ENCODE measurements at places on chromosomes 2 and 18.
A peak's percentile ranks its signal among the peaks of the same experiment; 100 is the strongest.

- DNase-seq: no peak
Measured at GRCh38 chr2:135151615-135152014, 99.5 kb downstream of the RAB3GAP1 start.

- DNase-seq: no peak
Measured at GRCh38 chr18:27184115-27185024, 738 bp downstream of the CHST9 start.

- no peak for DNase-seq
Measured at GRCh38 chr2:238032755-238033337, 28.0 kb upstream of the SCLY start.

DNA sequence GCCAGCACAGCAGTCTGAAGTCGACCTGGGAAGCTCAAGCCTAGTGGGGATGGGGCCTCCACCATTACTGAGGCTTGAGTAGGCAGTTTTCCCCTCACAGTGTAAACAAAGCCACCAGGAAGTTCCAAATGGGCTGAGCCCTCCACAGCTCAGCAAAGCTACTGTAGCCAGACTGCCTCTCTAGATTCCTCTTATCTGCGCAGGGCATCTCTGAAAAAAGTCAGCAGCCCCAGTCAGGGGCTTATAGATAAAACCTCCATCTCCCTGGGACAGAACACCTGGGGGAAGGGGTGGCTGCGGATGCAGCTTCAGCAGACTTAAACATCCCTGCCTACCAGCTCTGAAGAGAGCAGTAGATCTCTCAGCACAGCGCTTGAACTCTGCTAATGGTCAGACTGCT, 218.4 kb upstream of the VRK2 start:
- DNase-seq: no peak

DNA sequence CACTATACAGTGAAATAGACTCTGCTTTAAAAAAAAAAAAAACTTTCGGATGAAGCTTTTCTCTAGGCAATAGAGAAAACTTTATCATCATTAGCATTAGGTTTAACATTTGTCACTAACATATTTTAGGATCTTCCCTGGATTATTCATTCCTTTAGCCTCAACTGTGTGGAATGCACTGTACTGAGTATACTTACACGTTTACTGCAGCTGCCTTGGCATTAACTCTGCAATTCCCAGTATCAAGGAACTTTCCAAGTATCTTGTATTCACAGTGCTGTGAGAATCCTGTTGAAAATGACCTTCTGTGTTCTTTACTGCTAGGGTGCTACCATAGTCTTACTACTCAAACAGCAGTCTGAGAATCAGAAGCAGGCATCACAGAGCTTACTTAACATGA, 328.2 kb upstream of the COL3A1 start:
- no peak for DNase-seq

GRCh38 chr2:175195012-175195411, 13.5 kb upstream of the ATP5MC3 start:
- no peak for DNase-seq

GRCh38 chr18:3814816-3815215, 364.8 kb downstream of the TGIF1 start:
- DNase-seq: no peak

DNA sequence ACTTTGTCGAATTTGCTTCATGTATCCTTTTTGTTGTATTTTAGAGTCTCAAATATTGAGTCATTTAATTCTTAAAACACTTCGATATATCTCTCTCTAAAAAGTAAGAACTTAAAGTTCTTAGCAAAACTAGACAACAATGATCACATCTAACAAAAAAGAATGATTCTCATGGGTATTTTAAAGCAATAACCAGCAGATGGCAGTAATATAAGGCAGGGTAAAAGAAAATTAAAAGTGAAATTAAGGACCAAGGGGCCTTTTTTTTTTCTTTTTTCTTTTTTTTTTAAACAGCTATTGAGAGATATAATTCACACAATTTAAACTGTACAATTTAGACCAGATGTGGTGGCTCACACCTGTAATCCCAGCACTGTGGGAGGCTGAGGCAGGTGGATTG, 9.9 kb upstream of the AOX1 start:
- DNase-seq: no peak

DNA sequence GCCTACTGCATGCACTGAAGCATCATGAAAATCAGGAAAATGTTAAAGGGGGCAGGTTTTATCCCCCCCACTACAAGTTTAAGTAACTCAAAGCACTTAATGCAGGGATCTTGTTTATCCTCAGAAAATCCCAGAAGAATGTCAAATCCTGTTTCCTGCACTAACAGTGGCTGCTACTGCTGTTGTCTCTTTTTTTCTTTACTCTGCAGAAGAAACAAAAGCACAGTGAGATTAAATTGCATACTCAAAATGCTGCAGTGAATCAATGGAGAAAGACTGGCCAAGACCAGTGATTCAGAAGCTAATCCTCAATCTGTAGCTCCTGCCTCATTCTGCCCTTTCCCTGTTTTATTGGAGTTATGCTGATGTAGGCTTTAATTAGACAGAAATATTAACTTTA, 332.3 kb upstream of the FIGN start:
- no peak for DNase-seq

- DNase-seq: no peak
Measured at GRCh38 chr2:128613876-128614275, 295.2 kb upstream of the HS6ST1 start.

GRCh38 chr2:234970477-234970882, 18.7 kb downstream of the SH3BP4 start:
- DNase-seq: no peak

- DNase-seq: no peak
Measured at GRCh38 chr2:220107380-220107791, 480.0 kb downstream of the SLC4A3 start.

- DNase-seq: no peak
Measured at GRCh38 chr2:206881708-206882410, 57.5 kb upstream of the CPO start.

- no peak for DNase-seq
Measured at GRCh38 chr2:205965707-205966106, 120.3 kb downstream of the INO80D start.

DNA sequence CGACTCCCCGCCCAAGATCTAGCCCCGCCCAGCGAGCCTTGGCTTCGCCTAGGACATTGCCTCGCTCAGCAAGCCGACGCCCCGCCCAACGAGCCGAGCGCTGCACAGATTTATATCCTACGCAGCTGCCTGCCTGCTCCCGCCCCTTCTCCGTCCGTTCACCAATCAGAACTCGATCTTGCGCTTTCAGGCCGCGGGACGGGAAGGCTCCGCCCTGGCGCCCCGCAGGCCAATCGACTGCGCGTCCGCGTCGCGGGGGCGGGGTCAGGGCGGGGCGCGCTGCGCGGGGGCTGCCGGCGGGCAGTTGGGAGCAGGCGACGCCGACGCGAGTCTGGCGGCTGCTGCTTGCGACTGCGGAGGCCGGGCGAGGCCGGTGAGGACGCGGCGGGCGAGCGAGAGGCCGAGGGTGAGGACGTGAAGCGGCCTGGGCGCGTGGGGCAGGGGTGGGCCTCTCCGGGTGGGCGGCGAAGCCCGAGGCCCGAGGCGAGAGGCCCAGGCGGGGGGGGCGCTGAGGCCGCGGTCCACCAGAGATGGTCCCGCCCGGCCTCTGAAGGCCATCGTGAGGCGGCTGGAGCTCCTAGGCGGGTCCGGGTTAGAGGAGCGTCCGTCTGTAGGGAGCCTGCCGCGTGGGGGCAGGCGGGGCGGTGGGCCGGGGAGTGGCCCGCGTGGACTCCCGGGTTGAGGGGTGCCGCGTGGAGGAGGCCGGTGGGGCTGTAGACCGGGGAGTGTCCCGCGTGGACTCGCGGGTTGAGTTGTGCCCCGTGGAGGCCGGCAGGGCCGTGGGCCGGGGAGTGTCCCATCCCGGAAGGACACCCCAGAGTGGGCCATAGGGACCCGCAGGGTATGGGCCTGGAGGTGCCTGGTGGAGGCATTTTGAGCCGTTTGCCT, at the start of gene FARP2:
Gene FARP2, plus strand, starts transcription at position 303 of the 888 bp plus-strand sequence. CDS start 16,823 bp downstream, outside the sequence.
- DNase-seq: peak; percentile 98

DNA sequence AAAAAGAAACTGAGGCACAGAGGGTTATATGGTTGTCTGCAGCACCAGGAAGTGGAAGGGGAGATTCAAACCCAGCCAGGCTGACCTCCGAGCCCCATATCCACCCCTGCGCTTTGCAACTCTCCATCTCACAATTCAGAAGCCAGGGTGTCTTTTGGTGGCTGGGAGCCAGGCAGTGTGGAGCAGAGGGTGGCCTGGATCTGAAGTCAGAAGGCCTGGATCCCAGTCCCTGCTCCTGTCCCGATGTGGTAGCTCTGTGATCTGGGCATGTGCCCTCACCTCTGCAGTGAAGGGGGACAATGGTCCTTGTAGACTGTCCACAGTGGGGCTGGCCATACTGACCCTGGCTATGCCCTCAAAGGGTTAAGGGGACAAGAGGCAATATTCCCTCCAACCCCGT, 57.0 kb downstream of the CIB4 start:
- DNase-seq: no peak

DNA sequence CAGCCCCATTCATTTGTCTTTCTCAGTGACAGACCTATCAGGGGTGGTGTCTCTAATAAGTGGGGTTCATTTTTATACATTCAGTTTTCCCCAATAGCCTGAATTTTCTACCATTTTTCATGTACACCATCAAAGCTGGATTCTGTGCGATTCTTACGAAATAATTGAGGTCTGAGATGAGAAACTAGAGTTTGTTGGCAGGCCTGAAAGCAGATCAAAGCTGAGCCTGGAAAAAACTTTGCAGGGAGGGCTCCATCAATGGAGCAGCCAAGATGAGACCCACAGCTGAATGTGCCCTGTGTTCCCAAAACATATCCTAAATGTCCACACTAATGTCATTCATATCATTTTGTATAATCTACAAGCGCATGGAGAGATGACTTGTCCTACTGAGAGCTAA, 4.5 kb upstream of the TMEM200C start:
- DNase-seq: no peak

GRCh38 chr2:58237741-58238140, 3.4 kb downstream of the FANCL start:
- DNase-seq: no peak

DNA sequence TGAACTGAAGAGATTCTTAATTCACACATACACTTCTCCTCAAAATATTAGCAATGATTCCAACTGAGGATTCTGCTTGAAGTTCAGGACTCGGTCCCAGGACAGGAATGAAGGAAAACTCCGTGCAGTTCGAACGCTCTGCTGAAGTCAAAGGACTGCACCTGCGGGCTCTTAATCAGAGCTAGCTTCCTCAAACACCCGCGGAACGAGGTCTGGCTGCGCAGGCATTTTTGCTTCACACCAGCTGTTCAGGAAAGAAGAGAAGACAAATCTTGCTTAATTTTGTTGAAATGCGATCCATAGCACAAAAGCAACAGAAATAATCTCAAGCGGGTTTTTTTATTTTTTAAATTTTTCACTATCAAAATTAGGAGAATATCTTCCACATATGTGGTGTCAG, 175.6 kb downstream of the LAMA1 start:
- DNase-seq: no peak

GRCh38 chr2:199459286-199460100, 1.8 kb upstream of the SATB2 start:
- peak; percentile 37 for DNase-seq

GRCh38 chr2:210421916-210422315, 54.6 kb downstream of the LANCL1 start:
- DNase-seq: no peak

DNA sequence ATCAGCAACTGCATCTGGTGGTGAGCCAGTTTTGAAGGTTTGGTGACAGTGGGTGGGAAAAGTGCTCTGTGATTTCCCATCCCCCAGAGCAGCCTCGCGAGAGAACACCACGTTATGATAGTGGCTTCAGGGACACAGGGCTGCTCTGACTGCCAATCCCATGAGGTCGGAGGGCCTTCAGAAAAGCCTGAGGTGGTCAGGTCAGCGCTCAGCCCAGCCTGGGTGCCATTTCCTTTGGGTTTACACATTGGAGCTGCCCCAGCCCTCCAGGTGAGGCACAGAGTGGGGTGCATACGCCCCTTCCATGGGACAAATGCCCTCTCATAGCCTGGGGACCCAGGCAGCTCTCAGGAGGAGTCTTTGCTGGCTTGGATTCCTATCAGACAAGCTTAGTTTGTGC, 126.8 kb downstream of the KCTD1 start:
- DNase-seq: no peak

- DNase-seq: no peak
Measured at GRCh38 chr18:51610481-51610880, 413.0 kb upstream of the MEX3C start.

DNA sequence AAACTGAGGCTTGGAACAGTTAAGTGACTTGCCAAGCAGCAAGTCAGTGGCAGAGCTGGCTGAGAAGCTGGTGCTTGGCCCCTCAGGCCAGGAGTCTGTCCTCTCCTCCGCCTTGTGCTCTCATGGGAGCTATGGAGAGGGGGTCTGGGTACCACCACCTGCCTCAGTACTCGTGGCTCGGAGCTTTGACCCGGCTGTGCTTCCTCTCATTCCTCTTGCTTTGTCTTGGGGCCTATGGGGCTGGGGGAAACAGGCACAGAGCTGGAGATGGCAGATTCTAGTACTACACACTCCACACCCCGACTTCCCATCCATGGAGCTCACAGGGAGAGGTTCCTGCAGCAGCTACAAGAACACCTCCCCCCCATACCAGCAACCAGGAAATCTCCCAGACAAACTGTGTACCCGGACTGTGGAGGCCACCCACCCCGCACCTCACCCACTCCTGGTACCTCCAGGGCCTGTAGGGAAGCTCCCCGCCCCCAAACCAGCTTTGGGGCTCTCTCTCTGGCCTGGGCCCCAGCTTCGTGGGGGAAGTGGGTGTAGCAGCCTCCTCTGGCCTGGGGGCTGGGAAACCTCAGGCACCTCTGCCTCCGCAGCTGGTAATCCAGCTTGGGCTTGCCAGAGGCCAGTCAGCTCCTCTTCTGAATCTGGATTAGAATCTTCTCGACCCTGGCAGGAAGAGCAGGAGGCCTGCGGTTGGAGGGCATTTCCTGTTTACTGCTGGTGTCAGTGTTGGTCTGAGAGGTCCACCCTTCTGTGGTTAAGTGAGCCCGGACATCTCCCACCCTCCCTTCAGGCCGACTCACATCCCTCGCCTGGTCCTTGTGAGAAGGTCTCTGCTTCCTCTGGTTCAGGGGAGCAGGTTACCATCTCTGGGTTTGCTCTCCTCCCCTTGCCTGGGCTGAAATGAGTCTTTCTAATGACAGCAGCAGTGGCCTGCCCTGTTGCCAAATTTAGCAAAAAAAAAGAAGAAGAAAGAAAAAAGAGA, 22.3 kb upstream of the RHOB start:
- DNase-seq: peak; percentile 50

GRCh38 chr18:31490387-31490786, 7.6 kb upstream of the DSG2 start:
- DNase-seq: no peak

GRCh38 chr2:26298638-26299393, 47.1 kb upstream of the SELENOI start:
- DNase-seq: no peak

DNA sequence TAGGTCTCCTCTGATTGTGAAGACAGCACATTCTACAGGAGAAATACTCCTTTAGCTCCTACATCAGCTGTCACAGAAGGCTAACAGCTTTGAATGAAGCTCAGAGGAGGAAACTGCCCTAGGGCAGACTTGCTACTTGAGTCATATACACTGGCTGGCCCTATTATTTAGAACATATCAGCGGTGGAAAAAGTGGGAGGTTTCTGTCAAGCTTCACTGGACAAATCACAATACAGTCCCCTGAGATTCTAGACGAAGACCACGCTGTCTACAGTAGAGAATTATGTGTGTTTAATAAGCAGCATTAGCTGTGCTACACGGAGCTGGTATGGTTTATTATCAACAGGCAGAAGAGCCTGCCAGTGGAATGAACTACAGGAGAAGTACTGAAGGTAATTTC, 230.9 kb upstream of the FSIP2 start:
- no peak for DNase-seq
